Neuronal stem cell (in vitro differentiated cells): ENCODE measurements at places on chromosomes 2 and 18.

- DNase-seq = no peak
Observed at GRCh38 chr18:62432176-62432575, 90.6 kb upstream of the ZCCHC2 start.

DNA sequence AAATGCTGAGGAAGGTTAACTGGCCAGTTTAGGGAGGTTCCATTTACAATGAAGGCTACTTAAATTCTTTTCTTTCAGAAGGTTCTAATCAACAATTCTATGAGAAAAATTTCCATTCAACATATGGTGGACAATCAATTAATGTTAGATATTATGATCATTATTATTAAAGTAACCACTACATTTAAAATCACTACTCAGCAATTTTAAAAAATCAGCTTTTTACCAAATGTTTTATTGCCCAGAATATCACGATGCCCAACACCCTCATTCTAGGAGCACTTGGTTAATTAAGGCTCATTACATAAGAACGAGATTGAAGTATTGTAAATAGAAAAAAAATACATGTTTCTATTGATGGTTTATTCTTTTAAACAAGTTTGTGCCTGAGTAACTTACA, 396.1 kb downstream of the NRXN1 start:
- no peak for DNase-seq

DNA sequence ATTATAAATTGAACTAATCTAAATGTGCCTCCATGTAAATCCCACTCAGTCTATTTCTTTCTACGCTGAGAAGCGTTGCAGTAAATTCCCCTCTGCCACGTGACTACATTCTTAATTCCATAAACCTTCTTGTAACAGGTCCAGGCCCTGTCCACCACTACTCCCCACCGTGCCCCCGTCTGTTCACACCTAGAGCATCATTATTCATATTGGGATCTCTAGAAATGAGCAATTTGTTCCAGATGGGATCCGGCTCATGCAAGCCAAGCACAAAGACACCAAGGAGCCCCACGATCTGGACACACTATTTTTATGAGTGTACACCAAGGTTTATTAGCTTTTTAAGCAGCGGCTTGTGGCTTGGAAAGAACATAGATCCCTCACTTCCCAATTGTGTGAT, 38.2 kb downstream of the BOLA3 start:
- DNase-seq = no peak

DNA sequence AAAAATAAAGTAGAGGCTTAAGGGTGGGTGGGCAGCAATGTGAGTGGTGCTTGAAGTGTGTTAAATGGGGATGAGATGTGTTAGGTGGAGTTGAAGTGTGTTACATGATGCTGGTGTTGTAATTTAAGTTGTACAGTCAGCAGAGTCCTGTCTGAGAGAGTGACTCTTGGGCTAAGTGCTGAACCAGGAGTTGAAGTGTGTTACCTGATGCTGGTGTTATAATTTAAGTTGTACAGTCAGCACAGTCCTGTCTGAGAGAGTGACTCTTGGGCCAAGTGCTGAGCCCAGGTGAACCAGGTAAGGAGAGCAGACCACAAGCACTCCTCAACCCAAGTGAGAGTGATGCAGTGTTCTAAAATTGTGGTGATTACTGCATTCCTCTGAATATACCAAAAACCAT, 40.6 kb downstream of the LCLAT1 start:
- no peak for DNase-seq

GRCh38 chr2:194003911-194004310, 1653.1 kb upstream of the SLC39A10 start:
- DNase-seq = no peak

DNA sequence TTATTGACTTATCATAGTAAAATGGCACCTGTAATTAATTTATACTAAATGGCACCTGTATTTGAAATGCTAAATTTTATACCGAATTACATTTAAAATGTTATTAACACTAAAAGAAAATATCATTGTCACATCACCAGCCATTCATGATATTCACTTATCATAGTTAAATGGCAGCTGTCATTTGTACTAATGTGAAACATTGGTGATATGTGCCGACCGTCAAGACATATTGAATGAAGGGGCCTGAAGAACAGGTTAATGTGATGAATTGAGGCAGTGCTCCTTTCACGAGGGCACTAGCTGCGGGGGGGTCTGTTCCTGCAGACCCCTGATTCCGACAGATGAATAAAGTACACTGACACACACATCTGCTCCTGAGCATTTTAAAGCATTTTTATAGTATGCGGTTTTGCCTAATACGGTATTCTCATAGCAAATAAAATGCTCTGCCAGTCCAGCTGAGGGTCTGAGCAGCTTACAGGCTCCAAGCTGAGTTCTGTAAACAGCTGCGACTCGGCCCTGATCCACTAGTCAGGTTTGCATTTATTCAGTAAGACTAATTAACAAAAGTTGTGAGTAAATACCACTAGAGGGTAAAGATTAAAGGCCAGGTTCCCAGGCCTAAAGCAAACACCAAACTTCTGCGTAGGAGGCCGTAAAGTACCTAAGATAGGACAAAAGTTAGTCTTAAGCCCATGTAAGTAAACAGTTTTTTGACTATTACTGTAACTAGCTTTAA, 593.4 kb upstream of the NETO1 start:
- DNase-seq = no peak

DNA sequence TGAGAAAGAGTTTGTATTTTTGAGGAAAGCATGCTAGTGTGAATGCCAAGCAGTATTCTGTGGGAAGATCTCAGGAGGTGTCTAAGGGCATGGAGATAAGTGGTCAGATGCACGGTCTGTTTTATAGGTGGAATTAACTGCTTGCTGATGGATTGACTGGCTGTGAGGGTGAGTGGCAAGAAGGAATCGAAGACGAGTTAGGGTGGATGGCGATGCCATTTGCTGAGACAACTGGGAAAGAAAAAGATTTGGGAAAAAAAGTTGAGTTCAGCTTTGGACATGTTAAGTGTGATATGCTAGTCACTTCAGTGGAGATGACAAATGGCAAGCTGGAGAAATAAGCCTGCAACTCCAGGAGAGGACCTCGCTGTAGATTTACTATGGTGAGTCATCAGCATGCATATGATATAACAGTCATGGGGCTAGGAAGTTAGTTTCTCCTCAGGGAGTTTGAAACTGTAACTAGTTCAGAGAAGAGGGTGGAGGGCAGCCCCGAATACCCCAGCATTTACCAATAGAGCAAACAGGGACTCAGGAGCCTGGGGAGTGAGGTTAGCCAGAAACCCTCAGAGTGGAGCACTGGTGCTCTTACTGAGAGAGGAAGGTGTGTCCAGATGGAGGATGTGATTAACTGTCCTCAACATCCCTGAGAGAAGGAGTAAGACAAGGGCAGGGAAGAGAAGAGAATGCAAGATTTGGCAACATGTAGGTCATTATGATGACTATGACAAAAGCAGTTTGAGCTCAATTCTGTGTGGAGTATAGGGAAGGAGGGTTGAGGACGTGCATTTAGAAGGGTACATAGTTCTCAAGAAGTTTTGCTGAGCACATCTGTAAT, 2.0 kb upstream of the HK2 start:
- no peak for DNase-seq

- no peak for DNase-seq
Observed at GRCh38 chr2:160726046-160726445, 232.4 kb upstream of the RBMS1 start.

- no peak for DNase-seq
Observed at GRCh38 chr18:80173060-80173459, 64.0 kb downstream of the ADNP2 start.

GRCh38 chr2:99488539-99489062, 1.2 kb downstream of the REV1 start:
- DNase-seq = no peak

DNA sequence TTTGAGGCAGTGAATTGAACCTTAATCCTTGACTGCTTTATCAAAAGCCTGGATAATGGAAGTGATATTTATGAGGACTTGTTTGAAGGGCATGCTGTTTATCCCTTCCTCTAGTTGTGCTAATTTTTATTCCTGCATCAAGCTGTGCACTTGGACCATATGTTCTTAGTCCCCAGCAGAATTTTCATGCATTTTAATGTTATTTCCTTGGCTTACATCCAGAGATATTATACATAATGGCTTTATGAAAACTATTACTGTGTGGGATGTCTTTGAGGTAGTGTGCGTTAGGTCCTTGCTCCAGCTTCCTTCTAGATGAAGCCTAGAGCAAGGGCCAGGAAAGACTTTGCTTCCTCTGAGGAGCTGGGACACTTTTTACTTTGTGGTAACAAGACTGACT, 378.4 kb downstream of the LPIN1 start:
- DNase-seq = no peak

DNA sequence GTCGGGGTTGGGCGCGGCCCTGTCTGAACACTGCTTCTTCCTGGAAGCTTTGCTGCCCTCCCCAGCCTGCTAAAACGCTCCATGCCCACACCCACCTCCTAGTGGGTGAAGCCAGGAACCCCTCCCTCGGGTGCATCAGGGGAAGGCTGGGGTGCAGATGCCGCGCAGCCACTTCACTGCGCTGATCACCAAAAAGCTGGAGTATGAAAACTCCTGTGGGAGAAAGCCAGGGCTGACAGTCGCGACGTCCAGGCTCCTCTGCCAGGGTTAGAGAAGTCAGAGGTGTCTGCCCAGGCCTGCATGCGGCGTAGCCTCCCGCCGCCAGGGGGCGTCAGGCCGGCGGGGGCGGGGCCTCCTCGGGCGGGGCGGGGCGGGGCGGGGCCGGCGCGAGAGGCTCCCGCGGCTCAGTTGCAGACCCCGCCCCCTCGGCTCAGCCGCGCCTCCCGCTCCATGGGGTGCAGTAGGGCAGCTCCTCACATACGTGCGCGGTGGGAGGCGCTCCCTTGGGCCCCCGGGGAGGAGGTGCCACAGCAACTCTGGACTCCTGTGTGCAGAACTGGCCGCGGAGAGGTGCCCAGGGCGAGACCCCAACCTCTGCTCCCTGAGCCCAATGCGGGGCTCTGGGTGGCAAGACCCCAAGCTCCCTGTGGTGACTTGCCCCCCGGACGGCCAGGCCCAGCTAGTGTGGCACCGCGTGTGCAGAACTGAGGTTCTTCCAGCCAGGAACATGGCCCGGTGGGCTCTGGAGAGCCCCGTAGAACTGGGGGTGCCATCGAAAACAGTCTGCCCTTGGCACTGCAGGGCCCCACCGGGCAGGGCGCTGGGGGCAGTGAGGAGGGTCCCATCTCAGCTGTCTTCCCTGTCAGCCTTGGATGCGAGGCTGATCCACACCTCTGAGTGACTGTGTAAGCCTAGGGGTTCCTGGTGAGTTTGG, 1.8 kb upstream of the RNPEPL1 start:
- DNase-seq = peak; percentile 73

DNA sequence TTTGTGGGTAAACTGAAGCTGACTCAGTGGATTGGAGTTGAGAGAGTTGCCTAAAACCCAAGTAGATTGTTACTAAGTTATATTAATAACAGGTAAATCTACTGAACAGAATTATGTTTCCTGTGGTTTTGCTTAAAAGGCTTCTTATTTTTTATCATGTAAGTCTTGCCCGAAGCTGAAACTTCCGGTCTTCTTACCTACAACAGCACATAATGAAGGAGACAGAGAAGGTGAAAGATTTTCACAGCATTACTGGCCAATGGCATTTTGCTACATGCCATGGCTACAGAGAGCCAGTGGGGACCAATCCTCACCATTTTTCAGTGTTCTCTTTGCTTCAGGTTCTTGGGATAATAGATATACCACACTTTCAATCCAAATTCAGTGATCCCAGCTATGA, 220.0 kb downstream of the ERBB4 start:
- no peak for DNase-seq

- no peak for DNase-seq
Observed at GRCh38 chr2:64543008-64543697, 19.0 kb downstream of the AFTPH start.

GRCh38 chr2:69755862-69756467, 14.0 kb downstream of the ANXA4 start:
- no peak for DNase-seq

DNA sequence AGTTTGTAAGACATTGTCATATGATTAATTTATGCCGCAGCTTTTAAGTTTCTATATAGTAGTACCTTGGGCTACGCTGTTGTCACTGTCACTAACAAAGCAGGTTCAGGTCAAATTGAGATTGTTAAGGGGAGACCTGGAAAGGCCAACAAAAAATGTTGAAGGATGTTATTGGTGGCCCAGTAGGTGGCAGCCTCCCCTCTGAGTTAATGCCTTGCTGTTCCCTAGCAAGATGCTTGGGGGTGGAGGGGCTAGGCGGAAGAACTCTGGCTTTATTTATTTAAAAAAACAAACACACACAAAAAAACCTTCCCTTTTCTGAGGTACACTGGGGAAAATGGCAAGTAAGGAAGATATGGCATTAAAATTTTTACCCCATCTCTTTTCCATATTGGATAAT, 128.3 kb upstream of the ATP5MC3 start:
- no peak for DNase-seq

DNA sequence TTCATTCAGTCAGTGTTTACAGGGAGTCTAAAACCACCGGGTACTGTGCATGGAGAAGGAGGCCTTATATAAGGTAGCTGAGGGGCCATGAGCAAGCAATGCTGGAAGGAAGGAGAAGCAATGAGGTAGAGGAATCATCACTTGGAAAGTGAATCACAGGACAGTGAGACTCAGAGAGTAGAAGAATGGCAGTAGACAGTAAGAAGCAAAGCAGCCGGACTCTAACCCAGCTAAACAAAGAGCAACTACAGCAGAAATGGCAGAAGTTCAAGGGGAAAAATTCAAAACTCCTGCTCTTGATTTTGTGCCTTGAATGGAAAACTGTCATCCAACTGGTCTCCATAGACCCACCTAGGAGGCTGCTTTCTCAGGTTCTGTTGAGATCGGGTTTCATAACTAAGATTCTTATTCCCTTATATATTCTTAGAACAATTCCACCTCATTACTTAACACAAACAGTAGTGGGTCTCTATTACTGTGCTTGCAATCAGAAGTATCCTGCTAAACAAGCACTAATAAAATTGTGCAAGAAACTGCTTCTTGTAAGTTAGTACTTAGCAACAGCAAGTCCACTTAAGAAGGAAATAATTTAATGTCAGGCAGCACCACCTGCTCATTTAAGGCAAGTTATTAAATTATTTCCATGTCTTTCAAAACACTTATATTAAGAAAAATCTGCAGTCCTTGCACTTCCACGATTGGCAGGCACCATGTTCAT, 68.0 kb downstream of the RBMS1 start:
- no peak for DNase-seq

DNA sequence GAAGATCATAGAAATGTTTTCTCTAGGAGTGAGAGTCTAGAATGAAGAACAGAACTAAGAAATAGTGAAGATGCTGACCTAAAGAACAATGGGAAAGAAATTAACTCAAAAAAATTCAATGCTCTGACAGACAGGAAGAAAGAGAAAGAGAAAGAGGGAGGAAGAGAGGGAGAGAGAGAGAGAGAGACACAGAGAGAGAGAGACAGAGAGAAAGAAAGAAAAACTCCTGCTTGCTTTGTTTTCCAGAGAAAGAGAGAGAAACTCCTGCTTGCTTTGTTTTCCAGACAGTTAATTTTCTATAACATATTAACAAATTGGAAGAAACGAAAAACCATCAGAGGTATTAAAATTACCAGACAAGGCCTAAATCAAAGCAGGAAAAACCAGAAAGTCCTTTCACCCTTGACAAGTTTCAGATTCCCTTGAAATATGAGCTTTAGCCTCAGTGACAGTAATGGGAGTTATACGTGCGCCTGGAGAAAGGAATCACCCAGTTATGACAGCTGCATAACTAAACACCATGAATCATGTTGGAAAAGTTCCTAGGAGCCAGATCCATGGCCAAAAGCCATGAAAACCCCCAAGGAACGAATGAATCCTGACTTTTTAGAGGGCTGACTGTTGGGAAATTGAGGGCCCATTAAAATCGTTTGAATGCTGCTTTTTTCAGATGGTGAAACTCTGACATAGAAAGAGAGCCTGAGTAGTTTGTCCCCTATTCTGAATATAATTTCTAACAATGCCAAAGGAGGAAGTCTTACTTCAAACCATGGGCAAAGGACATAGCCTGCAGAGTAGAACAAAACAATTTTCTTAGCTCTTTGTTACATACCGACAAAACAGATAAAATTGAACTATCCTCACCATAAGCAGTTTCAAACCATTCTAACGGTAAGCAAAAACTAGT, 228.6 kb upstream of the CHST9 start:
- DNase-seq = no peak
